ENCODE measurements at places on chromosomes 11 and 22.

GRCh38 chr11:69145050-69145380, 10.7 kb upstream of the SMIM38 start:
- DNase-seq = no peak

GRCh38 chr22:35634943-35635540, 13.2 kb upstream of the APOL6 start:
- DNase-seq = no peak

GRCh38 chr22:20528405-20528978, 21.1 kb downstream of the MED15 start:
- DNase-seq = no peak

GRCh38 chr22:29733362-29734201, 13.8 kb downstream of the CABP7 start:
- DNase-seq = peak; percentile 30

- no peak for DNase-seq
Observed at GRCh38 chr11:44018829-44019228, 29.0 kb upstream of the ACCSL start.

DNA sequence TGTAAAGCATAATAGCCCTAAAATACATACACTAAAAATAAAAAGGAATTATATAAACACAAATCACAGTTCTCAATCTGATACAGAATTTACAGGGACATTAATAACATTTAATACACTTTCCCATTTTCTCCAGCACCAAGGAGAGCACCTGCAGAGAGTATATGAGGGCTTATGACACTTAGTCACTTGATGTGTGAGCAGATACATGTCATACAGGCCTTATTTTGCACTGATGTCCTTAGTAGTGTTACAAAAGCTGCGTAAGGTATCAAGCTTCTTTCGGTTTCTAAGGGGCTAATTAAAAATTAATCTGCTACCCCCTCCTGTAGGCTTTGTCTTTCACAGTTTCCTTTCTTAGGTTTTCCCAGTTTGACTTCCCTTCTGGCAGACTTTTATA, 61.3 kb downstream of the TRIM44 start:
- peak; percentile 22 for DNase-seq

DNA sequence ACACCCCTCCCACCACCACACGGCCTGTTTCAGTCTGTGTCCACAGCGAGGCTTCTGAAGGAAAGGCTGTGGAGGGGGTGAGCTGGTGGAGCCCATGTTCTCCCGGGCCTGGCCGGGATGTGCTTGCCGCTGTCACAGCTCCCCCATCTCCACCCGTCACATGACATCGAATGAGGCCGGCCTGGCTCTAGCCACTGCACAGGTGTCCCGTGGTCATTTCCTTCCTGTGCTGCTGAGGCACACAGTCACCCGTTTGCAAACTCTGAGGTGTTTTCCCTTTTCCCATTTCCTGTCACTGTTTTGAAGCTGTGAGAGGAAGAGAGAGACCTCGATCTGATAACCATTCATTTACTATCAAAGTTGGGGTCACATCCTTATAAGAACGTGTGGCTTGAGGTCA, 55.7 kb upstream of the CLDN5 start:
- DNase-seq = no peak

GRCh38 chr11:7612056-7612660, 61.1 kb downstream of the CYB5R2 start:
- DNase-seq = peak; percentile 14

DNA sequence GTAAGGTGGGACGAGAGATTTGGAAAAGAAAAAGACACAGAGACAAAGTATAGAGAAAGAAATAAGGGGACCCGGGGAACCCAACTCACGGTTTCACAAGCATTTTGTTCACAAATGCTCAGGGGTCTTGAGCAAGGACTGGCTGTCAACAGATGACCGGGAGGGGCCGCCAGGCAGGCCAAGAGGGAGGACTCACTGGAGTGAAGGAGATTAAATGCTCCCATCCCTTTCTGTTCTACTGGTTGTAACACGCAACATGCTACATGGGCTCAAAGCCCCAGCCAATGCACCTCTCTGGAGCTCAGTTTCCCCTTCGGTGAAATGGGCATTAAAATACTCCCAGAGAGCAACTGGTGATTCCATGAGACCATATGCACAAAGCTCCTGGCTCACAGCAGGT, 13.4 kb downstream of the SHANK2 start:
- DNase-seq = no peak

DNA sequence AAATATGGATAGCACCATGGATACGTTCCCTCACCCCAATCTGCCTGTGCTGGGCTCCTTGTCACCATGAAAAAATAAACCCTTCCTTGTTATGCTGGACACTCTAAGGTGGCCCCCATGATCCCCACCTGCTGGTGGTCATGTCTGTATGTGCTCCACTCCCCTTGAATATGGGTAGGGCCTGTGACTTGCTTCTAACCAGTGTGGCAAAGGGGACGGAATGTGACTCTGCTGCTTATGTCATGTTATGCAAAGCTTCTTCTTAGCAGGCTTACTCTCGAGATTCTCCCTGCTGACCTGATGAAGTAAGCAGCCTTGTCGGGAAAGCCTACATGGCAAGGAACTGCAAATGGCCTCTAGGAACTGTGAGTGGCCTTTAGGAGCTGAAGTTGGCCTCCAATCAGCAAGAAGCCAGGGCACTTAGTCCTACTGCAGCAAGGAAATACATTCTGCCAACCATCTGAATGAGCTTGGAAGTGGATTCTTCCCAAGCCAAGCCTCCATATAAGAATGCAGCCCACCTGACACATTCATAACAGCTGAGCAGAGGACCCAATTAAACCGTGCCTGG, 159.9 kb downstream of the CCDC34 start:
- DNase-seq = no peak

GRCh38 chr11:8503910-8504364, 90.1 kb downstream of the STK33 start:
- no peak for DNase-seq

DNA sequence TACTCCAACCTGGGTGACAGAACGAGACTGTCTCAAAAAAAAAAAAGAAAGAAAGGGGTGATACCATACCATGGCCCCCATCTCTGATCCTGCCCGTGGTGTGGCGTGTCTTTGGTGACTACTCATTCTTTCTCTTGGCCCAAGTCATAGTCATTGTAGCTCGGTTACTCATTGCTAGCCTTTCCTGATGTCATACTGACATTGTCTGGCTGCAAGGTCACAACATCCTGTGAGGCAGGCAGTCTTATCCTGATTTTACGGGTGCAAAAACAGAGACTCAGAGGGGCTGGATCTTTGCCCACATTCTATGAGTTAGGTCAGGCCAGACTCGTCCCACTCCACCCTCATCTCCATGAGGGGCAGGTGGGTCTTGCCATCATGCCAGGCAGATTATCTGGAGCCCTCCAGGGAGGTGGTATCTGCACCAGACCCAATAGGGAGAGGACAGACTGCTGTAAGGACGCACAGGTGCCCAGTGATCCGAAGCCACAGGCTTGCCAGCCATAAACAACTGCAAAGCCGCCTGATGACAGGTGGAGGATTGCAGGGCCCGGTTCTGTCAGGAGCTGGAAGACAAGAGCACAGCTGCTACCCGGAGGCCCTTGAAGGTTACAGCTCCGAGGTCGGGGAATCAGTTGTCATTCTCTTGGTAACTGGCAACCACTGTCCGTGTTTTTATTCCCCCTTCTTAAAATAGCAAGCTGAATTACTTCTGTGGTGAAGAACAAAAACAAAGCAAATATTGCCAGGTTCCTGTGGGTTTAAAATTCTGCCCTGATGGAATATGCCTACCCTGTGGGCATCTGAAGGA, 13.8 kb downstream of the TOM1 start:
- peak; percentile 72 for DNase-seq

Measured in astrocyte of the hippocampus (primary cell).